Kidney tubule cell (primary cell): ENCODE measurements at places on chromosomes 2 and 18.
A peak's percentile ranks its signal among the peaks of the same experiment; 100 is the strongest.

GRCh38 chr2:148726228-148726627, 81.7 kb downstream of the EPC2 start:
- DNase-seq: no peak

GRCh38 chr2:118942031-118942430, at the start of gene MARCO:
TSS of gene MARCO (plus strand) at chr2:118942194. CDS start at chr2:118942301, 107 bp downstream.
- DNase-seq: no peak

GRCh38 chr2:237940828-237941227, 26.0 kb upstream of the UBE2F start:
- no peak for DNase-seq

- peak; percentile 90 for DNase-seq
These were observed 635.0 kb downstream of the TSN start for GRCh38 chr2:122390406-122390805.

GRCh38 chr2:60976875-60977561, 40.5 kb upstream of the PEX13 start:
- no peak for DNase-seq

DNA sequence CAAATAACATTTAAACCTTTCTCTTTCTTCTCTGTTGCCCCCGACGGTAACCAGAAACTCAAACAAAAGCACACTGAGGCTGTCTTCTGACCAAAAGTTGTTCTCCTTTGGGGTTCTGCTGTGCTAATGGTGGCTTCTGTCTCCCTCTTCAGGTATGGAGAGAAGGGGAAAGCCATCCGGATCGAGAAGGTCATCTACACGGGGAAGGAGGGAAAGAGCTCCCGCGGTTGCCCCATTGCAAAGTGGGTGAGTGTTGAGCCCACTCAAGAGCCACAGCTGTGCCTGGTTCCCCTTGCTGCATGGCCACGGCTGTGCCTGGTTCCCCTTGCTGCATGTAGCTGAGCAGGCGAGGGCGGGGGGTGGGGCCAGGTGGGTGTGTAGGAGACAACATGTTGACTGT, 67.4 kb downstream of the BOLA3 start:
- no peak for DNase-seq

- no peak for DNase-seq
These were observed 87.4 kb downstream of the STK39 start for GRCh38 chr2:168159754-168160585.

DNA sequence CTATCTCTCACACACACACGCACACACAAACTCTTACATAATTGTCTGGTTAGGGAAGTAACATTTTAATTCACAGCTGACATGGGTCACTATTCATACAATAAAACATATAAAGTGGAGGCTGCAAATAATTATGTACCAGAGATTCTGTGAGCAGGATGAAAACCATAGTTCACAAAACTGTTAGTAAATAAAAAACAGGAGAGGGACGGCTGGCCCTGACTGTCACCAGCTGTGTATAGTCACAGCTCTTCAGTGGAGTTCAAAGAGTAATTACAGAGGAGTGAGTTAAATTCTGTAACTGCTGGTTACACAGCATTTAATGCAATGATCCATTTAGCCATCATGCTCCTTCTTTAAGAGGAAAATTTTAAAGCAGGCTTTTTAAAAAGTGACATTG, 76.9 kb downstream of the NRXN1 start:
- DNase-seq: no peak
